NCI-H2227 treated with DMSO at 0.1 percent for 48 hours (cell line): ENCODE measurements at places on chromosomes 16 and 17.

DNA sequence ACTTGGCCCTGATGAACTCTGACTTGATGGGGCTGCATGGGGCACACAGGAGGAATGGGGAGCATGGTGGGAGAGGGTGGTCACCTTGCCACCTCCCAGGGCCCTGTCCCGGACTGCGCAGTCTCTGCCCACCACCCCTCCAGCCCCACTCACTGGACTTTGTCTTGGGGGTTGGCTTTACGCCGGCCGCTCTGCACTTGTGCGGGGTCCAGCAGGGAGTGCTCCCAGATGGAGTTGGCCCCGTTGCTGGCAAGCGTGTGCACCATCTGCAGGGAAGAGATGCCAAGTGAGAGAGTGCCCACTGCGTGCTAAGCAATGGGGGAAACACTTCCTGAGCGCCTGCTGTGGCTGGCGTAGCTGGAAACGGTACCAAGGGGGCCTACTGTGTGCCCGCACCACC lies 6.7 kb downstream of the GIT1 start:
- no peak for DNase-seq

GRCh38 chr16:84286578-84287240 lies 8.0 kb upstream of the WFDC1 start:
- no peak for DNase-seq

DNA sequence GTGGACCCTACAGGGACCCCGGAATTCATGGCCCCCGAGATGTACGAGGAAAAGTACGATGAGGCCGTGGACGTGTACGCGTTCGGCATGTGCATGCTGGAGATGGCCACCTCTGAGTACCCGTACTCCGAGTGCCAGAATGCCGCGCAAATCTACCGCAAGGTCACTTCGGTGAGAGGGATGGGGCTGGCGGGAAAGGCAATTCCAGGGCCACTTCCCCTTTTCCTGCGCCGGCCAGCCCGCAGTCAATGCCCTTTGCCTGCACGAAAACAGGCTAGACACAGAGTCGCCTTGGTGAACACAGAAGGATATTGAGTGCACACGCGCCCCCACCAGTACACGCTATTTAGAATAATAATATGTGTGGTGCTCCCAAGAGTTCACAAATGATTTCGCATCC lies 4.0 kb downstream of the WNK4 start:
- DNase-seq, result no peak

DNA sequence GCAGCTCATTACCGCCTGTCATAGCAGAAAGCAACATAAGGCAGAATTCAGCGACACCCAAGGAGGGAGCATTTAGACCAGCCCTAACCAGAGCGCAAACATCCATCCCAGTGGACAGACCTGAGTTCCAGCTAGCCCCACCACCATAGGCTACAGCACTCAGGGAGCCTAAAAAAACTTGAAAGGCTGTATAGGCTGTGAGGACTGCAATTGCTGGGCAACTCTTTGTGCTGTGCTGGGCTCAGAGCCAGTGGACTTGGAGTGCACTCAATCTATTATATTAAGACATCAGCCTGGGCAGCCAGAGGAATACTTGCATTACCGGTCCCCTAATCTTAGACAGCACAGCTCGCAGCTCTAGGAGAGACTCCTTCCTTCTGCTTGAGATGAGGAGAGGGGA lies 207.3 kb downstream of the KIF2B start:
- DNase-seq, result no peak

GRCh38 chr16:4319454-4320421 lies 3.9 kb downstream of the GLIS2 start:
- no peak for DNase-seq
